ENCODE measurements at places on chromosomes 2 and 18. TPM values are rescaled to one million over a fixed set of nuclear protein-coding genes. Genes with fewer than 3 reads are reported as not detected.

TEKT4 gene
- total RNA-seq: not detected

ZEB2 gene
- 128 TPM for total RNA-seq

RGPD4 gene
- not detected for total RNA-seq

CCDC141 gene
- total RNA-seq: not detected

HIBCH gene
- 15.6 TPM for total RNA-seq

HOXD9 gene
- total RNA-seq: 0.36 TPM

CCL20 gene
- 1.2 TPM for total RNA-seq

AMER3 gene
- total RNA-seq: not detected

DOK6 gene
- total RNA-seq: 2.7 TPM

ERMN gene
- 1.4 TPM for total RNA-seq

DNA sequence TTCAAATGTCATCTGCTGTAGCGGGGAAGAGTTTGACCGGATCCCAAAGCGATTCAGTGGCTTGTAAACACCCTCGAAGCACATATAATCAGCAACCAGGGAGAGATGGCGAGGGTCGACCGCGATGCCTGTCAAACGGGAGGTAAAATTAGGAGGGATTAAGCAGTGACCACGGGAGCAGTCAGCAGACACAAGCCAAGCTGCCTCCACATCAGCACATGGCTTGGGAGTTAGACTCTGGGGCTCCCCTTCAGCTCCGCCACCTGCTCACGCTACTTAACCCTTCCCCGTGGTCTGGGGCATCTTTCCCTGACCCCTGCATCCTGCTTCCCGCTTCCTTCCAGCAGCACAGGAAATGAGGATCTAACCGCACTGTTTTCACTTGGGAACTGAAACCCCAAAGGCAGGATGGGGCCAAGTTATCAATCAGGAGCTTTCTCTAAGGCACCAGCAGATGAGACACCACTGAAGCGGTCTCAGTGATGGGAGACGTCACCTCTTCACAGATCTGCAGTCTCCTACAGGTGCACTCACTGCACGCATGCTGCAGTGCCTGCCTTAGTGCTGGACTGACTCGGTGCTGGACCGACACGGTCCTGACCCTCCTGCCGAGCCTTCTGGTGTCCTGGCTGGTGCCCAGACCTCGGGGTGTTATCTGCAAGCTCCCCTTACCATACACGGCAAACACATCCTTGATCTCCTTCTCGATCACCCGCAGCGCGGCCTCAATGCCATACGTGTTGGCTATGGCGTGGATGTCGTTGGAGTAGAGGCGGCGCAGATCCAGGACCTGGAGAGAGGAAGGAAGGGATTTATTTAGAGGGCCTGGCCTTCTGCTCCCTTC lies 77.5 kb downstream of the POLR1A start:
- no peaks in the 10 kb centered on the region for H3K4me1 ChIP-seq
- no peaks in the 10 kb centered on the region for H3K27me3 ChIP-seq
- no peak for DNase-seq
- H3K27ac ChIP-seq: no peak overlapping the region
- no peak overlapping the region for H3K4me3 ChIP-seq

- DNase-seq: no peak
- H3K27ac ChIP-seq: no peak overlapping the region
- H3K36me3 ChIP-seq: no peaks in the 10 kb centered on the region
- H3K4me1 ChIP-seq: no peaks in the 10 kb centered on the region
- no peak overlapping the region for H3K4me3 ChIP-seq
- no peaks in the 10 kb centered on the region for H3K27me3 ChIP-seq
These were observed 178.7 kb downstream of the PDE11A start for GRCh38 chr2:177893880-177894279.

DNA sequence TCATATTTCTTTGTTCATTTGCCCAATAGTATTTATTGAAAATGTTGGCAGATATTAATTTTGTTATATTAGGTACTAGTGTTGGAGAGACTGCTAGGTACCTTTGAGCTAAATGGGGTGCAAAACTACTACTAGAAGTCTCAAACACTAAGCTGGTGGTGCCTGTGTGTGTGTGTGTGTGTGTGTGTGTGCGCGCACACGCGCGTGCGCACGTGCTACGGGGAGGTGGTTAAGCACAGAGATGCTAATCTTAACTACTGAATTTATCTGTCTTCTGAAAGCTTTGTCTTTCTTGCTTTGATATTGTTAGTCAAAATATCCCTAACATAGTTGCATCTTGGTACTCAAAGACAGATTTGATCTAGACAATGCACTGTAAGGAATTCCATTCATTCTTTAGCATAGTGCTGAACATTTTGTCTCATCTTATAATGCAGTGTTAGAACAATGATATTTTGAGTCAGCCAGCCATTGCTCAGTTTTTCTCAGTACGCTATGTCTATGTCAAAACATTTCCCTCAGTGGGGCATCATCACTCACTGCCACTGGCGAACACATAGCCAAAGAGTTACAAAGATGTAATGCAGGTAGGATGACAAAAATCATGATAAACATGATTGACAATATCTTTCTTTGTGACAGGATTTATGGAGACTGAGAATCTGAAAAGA lies 396.0 kb upstream of the RGPD4 start:
- no peak for DNase-seq
- no peak overlapping the region for H3K4me3 ChIP-seq
- no peaks in the 10 kb centered on the region for H3K4me1 ChIP-seq
- H3K27me3 ChIP-seq: no peaks in the 10 kb centered on the region
- no peaks in the 10 kb centered on the region for H3K36me3 ChIP-seq

GRCh38 chr2:669323-669722 lies 7.9 kb downstream of the TMEM18 start:
- H3K27me3 ChIP-seq: no peaks in the 10 kb centered on the region
- peaks cover 17% of the 10 kb centered on the region for H3K4me1 ChIP-seq

GRCh38 chr2:70643715-70644114 lies 90.1 kb upstream of the TGFA start:
- no peak overlapping the region for H3K4me3 ChIP-seq
- no peaks in the 10 kb centered on the region for H3K4me1 ChIP-seq
- no peak overlapping the region for H3K27ac ChIP-seq
- peaks cover 16% of the 10 kb centered on the region for H3K27me3 ChIP-seq
- no peaks in the 10 kb centered on the region for H3K36me3 ChIP-seq

DNA sequence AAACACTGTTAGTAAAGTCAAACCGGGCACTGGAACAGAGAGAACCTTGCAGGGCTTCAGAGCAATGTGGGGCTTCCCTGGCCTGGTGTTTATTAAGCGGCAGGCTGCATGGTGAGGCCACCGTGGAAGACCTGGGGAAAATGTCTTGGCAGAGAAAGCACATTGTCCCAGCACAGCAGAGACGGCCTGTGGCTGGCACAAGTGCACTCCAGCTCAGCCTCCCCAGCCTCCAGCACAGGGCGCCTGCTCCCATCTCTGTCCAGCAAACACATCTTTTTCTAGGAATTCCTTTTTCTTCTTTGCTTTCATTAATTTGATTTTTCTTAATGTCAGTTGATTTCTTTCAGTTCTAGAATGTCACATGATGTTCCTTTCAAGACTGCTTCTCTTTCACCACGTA lies 138.2 kb upstream of the NFATC1 start:
- no peak for DNase-seq
- no peaks in the 10 kb centered on the region for H3K27me3 ChIP-seq
- H3K27ac ChIP-seq: no peak overlapping the region
- no peak overlapping the region for H3K4me3 ChIP-seq
- H3K4me1 ChIP-seq: no peaks in the 10 kb centered on the region

DNA sequence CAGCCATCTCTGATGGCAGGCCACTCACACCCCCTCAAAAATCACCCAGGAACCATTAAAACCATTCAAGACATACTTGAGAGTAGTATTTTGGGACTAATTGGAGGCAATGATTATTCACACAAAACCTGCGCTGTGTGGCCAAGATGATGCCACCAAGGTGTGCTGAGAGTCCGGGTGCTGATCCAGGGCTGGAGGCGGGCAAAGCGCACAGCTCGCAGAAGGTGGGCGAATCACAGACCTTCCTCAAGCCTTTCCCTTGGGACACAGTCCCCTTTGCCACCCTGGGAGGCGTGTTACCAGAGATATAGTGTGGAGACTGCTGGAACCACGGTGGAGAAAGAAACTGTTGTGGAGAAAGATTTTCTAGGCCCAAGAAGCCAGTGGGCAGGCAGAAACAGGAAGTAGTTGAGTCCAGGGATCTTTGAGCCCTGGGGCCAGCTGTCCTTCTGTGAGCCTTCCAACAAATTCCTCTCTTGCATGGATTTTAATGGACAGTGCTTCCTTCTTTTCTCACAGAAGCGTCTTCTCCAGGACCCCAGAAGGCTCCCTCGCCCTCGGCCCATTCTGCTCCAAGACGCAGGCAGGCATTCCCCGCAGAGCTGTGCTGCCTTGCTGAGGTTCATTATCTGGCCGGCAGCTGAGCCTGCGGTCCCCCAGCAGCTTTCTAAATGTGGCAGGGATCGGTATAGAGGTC lies 8.0 kb downstream of the COPS9 start:
- no peak overlapping the region for H3K27ac ChIP-seq
- peak; percentile 60 for DNase-seq
- H3K4me1 ChIP-seq: no peaks in the 10 kb centered on the region
- H3K36me3 ChIP-seq: peaks cover 42% of the 10 kb centered on the region

DNA sequence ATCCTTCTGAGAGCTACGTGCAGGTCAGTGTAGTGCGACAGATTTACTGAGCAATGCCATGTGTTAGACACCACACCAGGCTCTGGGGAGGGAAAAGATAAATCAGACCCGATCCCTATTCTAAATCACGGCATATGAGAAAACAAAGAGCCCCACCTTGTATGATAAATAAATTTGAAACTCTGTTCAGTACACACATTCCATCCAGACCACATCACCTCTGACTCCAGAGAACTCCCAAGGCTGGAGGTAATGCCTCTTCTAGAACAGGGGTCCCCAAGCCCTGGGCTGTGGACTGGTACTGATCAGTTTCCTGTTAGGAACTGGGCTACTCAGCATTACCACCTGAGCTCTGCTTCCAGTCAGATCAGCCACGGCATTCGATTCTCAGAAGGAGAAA lies 77.3 kb downstream of the QPCT start:
- no peaks in the 10 kb centered on the region for H3K27me3 ChIP-seq
- no peak for DNase-seq
- H3K27ac ChIP-seq: no peak overlapping the region
- H3K36me3 ChIP-seq: no peaks in the 10 kb centered on the region
- peaks cover 14% of the 10 kb centered on the region for H3K4me1 ChIP-seq
- no peak overlapping the region for H3K4me3 ChIP-seq

DNA sequence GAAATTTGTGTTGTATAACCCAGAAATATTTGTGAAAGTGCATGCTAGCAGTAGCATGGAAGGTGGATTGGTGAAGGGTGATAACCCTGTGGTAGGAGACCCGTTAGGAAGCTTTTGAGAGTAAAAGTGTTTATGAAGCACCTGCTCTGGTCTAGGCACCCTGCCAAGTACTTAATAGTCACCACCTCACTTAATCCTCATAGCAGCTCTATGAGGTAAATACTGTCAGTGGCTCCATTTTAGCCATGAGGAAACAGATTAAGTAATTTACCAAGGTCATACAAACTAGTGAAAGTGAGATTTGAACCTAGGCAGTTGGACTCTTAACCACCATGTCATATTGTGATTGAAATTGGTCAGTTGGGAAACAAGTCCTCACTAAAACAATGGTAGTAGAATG lies 66.8 kb downstream of the TET3 start:
- DNase-seq: no peak
- no peak overlapping the region for H3K27ac ChIP-seq
- no peaks in the 10 kb centered on the region for H3K4me1 ChIP-seq
- no peak overlapping the region for H3K4me3 ChIP-seq

DNA sequence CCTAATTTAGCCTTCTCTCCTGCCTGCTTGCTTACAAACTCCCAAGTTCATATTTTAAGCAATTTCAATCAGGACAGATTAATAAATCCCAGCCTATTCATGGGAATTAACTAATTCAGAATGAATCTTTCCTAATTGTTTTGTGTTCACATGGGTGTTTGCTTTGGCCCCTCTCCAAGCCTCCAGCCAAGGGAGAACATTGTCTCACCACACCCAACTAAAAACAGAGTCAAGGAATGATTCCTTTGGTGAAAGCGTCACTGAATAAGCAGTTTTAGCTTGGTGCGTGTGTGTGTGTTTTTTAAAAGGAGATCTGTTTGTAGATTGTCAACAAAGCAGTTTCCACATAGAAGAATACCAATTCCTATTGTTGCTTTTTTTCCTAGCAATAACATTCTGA lies 43.0 kb upstream of the DSG1 start:
- no peak overlapping the region for H3K27ac ChIP-seq
- H3K27me3 ChIP-seq: no peaks in the 10 kb centered on the region
- no peak overlapping the region for H3K4me3 ChIP-seq
- H3K36me3 ChIP-seq: no peaks in the 10 kb centered on the region
- H3K4me1 ChIP-seq: no peaks in the 10 kb centered on the region
- no peak for DNase-seq

GRCh38 chr2:195838002-195838401 lies 181.0 kb downstream of the SLC39A10 start:
- DNase-seq: peak; percentile 68
- H3K4me3 ChIP-seq: no peak overlapping the region
- no peaks in the 10 kb centered on the region for H3K27me3 ChIP-seq

GRCh38 chr18:48835119-48835518 lies 115.6 kb downstream of the SMAD7 start:
- H3K27me3 ChIP-seq: no peaks in the 10 kb centered on the region
- H3K4me3 ChIP-seq: no peak overlapping the region
- peak overlapping the region; percentile 92 for H3K27ac ChIP-seq
- no peak for DNase-seq

- DNase-seq: no peak
- no peaks in the 10 kb centered on the region for H3K36me3 ChIP-seq
- H3K27me3 ChIP-seq: no peaks in the 10 kb centered on the region
- no peak overlapping the region for H3K27ac ChIP-seq
These were observed 433.3 kb upstream of the TMEFF2 start for GRCh38 chr2:192628017-192628416.

DNA sequence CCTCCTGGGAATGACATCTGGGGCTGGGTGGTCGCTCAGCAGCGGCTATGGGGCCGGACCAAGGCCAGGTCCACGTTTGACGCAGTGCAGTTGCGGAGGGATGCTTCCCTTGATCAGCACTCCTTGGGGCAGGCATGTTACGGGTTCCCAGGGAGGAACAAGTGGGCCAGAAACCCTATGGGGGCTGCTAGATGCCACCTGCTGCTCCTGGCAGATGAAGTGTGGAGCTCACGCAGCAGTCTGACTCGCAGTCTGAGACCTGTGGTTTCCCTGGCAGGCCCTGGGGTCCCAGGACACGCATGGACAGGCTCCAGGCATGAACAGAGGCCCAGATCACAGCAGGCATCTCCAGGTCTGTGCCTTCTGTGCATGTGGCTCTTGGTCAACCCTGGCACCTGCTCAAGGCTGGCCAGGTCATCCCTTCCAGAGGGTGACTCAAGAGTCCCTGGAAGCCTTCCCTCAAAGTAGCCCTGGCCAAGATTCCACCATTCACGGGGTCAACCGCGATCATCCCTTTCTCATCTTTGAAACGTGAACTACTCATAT lies 20.0 kb downstream of the KCNF1 start:
- H3K27ac ChIP-seq: peak overlapping the region; percentile 54
- H3K4me1 ChIP-seq: peaks cover 35% of the 10 kb centered on the region
- peaks cover 30% of the 10 kb centered on the region for H3K27me3 ChIP-seq
- H3K4me3 ChIP-seq: no peak overlapping the region
- no peaks in the 10 kb centered on the region for H3K36me3 ChIP-seq
- peak; percentile 95 for DNase-seq

- H3K4me1 ChIP-seq: no peaks in the 10 kb centered on the region
- no peak for DNase-seq
- H3K36me3 ChIP-seq: no peaks in the 10 kb centered on the region
These were observed 68.3 kb downstream of the SGPP2 start for GRCh38 chr2:222492683-222493082.
